ENCODE measurements at places on chromosomes 2 and 18. TPM values are rescaled to one million over a fixed set of nuclear protein-coding genes. Genes with fewer than 3 reads are reported as not detected.

The LCT gene
- not detected for total RNA-seq

The CFAP65 gene
- total RNA-seq: not detected

The DIPK1C gene
- total RNA-seq: not detected

The ASB18 gene
- total RNA-seq: not detected

The PTPN18 gene
- 30.6 TPM for total RNA-seq

The TMEM182 gene
- total RNA-seq: 0.88 TPM
